ENCODE measurements at places on chromosomes 6 and 20.
A peak's percentile ranks its signal among the peaks of the same experiment; 100 is the strongest.

DNA sequence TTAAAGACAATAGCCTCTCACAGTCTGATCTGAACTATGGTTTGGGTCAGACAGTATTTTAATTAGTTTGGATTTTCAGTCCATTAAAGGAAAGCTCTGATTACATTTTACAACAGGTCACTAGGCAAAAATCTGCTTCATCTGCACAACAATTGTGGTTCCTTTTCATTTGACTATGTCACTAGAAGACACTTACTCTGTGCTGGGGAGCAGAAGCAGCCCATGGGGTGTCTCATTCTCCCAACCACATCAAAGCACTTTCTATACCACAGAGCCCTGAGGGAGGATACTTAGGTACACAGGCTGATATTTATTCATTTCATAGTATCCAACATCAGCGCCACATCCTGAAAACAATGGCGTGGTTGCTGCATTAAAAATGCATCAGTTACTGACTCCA is 36.6 kb upstream of the HDAC2 start:
- DNase-seq = no peak

DNA sequence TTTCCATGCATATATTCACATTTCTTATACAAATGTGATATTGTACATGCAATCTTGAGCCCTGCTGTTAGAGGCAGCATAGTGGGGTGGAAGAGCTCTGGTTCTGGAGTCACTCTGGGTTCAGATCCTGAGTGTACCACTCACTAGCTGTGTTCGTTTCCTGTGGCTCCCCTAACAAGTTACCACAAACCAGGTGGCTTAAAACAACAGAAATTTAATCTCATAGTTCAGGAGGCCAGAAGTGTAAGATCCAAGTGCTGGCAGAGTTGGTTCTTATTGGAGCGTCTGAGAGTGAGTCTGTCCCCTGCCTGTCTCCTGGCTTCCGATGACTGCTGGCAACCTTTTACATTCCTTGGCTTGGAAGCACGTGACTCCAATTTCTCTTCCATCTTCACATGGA is 115.6 kb downstream of the MAP3K7 start:
- DNase-seq = no peak

DNA sequence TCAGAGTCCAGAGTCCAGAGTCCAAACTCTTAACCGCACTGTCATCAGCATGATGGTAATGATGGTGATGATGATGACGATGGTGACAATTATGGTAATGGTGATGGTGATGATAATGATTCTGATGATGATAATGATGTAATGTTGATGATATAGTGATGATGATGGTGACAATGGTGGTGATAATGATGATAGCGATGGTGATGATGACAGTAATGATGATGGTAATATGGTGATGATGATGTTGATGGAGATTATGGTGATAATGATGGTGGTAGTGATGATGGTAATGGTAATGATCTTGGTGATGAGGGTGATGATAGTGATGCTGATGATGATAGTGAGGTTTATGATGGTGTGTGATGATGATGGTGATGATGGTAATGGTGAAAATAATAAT is 367.8 kb upstream of the CDH4 start:
- DNase-seq = no peak

- DNase-seq = no peak
These were observed 80.6 kb downstream of the FNDC1 start for GRCh38 chr6:159249752-159250151.

- DNase-seq = no peak
These were observed 86.8 kb upstream of the SNAP25 start for GRCh38 chr20:10131732-10132345.

DNA sequence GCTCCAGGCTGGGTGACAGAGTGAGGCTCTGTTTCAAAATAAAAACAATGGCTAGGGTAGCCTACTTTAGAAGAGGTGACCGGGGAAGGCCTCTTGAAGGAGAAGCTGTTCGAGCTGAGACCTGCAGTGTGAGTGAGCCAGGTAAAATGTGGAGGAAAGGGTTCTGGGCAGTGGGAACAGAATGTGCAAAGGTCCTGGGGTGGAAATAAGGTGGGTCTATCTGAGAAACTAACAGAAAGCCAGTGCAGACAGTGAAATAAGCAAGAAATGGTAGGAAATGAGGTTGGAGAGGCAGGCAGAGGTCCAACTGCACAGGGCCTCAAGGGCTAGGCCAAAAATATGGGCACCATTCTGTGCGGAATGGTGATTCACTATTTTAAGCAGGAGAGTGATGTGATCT is 53.4 kb downstream of the BPIFB1 start:
- DNase-seq = no peak

- DNase-seq = peak; percentile 61
These were observed 66.0 kb downstream of the PLAGL1 start for GRCh38 chr6:143941852-143942627.

DNA sequence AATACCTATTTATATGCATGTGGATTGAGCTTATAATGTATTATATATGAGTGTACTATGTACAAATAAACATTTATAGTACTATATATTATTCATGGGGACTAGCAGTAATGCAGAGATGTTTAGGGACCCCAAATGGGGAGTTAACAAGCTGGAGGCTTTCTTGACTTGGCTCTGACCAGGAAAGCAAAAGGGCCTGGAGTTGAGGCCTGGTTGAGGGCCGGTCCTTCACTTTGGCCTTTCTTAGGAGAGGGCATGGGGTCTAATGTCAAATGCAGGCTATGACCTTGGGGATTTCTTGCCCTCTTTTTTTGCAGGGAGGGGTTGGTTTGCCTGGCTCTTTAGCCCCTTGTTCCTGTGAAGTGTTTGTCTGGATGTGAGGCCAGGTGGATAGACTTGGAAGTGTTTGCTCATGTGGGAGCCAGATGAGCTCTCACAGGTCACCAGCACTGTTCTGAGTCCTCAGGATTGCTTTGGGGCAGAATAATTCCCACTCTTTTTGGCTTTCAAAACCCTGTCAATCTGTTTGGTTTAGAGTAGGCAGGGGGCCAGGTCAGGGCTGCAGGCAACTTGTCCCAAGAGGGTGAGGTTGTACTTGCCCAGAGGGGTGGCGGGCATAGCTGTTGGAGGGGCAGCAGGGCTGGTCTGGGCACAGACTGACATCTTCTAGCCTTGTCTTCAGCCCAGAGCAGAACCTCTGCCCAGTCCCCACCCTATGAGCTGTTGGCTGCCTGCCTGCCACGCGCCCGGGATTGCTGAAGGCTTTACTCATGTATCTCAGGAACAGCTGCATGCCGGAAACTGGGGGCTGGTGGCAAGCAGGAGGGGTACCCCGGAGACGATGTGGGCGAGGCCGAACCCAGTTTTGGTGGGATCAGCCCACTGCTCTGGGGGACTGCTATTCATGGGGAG is 14.6 kb downstream of the TJAP1 start:
- DNase-seq = no peak

DNA sequence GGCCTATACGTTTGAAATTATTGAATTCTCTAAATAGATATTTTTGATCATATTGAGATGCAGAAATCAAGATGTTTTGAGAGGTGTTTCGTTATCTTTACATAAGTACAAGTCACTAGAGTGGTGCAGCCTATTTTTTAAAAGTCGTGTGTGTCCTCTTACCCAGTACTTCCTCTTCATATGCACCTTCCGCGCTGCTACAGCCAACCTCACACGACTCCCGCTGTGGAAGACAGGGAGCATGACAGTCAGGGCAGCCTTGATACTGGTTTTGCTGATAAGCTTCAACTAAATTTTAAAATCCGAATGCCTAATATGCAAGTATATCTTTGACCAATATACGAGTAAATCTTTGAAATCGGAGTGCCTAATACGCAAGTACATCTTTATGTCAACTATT is 16.3 kb downstream of the ROS1 start:
- no peak for DNase-seq

GRCh38 chr20:62458275-62459251 is 17.2 kb downstream of the GATA5 start:
- no peak for DNase-seq

GRCh38 chr6:158377860-158378259 is 65.6 kb downstream of the TULP4 start:
- DNase-seq = no peak

- DNase-seq = no peak
These were observed 250.5 kb upstream of the AFDN start for GRCh38 chr6:167576050-167576741.

DNA sequence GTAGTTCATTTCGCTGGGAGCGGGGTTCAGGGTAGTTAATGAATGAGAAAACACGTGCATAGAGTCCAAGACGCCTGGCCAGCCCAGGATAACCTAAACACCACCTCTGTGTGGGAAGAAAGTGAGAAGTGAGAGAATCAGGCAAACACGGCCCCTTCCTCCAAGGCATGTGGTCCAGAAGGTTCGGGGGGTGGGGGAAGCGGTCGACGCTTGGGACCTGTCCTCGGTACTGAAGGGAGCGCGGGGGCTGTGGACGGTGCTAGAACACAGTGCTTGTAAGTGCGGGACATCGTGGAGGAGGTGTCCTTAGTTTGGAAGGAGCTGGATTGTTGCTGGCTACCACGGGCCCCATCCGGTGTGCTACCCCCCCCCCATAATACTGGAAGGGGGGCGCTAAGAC is 1.7 kb upstream of the VSTM2L start:
- DNase-seq = no peak

GRCh38 chr6:163409712-163410111 is 4.8 kb upstream of the QKI start:
- no peak for DNase-seq

- no peak for DNase-seq
These were observed 170.1 kb downstream of the HS3ST5 start for GRCh38 chr6:114172576-114173260.

- DNase-seq = no peak
These were observed 70.7 kb downstream of the SOBP start for GRCh38 chr6:107560657-107561056.

GRCh38 chr6:15970517-15970916 is 158.4 kb upstream of the MYLIP start:
- DNase-seq = no peak

GRCh38 chr20:9241721-9242427 is 173.0 kb downstream of the PLCB4 start:
- no peak for DNase-seq

DNA sequence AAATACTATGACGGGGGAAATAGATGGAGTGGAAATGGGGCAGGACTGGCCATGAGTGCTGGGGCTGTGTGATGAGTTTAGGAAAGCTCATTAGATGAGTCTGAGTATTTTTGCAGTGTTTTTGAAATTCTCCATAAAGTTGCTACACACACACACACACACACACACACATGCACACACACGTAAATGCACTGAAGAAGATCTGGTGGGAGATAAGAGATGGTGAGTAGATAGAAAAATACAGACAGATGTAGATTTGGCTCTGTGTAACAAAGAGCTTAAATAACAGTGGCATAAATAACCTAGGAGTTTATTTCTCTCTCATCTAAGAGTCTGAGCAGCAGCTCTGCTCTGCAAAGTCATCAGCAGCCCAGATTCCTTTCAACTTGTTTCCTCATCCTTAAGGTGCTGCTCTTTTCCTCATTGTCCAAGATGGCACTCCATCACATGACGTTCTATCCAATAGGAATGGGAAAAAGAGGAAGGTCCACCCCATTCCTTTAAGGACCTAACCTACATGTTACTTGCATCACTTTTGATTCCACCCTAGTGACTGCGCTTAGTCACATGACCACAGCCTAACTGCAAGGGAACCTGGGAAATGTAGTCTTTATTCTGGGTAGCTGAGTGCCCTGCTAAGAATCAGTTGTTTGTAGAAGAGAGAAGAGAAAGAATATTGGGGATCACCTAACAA is 76.4 kb downstream of the EYA2 start:
- DNase-seq = peak; percentile 89

GRCh38 chr6:86487660-86488221 is 449.6 kb upstream of the HTR1E start:
- no peak for DNase-seq

- DNase-seq = peak; percentile 47
These were observed 2.4 kb upstream of the PPP1R3G start for GRCh38 chr6:5082487-5083306.

GRCh38 chr6:91020744-91021143 is 433.9 kb upstream of the MAP3K7 start:
- no peak for DNase-seq

DNA sequence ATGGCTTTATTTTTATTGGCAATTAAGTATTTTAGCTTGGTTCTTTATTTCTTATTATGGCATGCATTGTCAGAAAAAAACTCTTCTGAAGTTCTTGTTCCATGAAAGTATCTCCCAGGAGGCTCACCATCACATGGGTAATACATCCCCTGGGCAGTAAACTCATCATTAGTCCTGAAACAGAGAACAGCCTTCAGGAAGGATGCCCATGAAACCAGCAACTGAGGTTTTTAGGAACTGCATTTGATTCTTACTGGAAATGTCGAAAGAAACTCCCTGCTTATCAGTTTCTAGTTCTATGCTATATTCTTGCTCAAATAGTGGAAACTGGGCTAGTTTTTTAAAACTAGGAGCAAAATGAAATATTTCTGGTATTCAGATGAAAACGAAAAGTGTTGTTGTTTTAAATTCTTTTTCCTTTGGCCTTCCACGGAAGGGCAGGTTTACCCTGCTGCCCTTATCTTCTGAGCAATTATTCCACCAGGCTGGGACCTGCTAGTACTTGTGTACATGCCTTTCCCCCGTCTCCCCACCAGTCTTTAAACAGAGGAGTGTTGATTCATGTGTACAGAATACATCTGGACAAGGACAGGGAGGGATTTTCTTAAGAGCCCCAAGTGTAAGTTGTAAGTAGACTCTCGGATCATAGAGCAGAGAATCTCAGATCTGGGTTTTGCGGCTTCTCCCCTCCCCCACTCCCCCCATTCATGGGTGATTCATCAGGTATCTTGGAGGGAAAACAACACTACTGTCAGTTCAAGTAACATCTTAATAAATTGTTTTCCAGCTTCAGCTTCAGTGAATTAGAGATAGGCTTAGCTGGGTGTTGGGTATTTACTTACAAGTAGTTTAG is 81.5 kb downstream of the RTN4IP1 start:
- DNase-seq = no peak

- DNase-seq = no peak
These were observed at the start of gene NTSR1 for GRCh38 chr20:62708591-62709536. Gene NTSR1, plus strand, starts transcription at chr20:62708836. Its CDS starts 372 bp downstream, at chr20:62709208.

DNA sequence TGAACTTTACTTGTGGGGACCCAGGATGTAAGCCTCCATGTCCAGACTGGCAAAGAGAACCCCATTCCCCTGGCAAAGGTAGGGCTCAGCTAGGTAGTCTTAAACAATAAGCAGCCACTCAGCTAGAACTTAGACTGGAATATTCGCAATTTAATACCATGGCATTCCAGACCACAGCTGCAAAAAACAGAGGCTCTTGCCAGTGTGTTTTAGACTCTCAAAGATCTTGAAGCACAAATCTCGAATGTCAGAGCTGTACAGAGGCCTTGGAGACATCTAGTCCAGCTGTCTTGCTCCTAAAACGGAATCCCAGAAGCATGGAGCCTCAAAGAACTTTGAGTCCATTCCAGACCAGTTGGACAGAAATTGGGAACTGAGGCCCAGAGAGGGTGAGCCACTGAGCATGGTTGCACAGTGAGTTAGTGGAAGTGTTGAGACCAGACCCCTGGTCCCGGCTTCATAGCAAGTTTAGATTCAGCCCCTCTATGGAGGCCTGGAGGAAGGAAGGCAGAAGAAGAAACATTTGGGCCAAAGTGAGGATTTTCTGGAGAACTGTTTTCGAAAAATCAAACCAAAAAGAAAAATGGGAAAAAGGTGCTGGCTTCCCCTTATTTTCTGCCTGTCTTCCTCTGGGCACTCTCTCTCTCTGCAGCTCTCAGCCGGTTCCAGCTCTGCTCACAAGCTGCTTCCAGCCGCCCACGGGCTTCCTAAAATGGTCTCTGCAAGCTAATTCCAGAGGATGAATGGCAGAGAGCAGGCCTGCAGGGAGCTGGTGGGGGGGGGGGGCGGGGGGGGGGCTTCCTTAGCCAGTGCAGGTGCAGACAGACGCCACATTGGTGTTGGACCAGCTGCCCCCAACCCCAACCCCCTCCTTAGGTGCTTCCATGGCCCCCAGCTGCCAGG is 32.4 kb downstream of the AAR2 start:
- no peak for DNase-seq

Data from RKO (cell line).